Activated effector memory CD4-positive, alpha-beta T cell treated with Interleukin-2 at 50 U/mL for 16 hours (primary cell): ENCODE measurements at places on chromosomes 2 and 18.

GRCh38 chr2:235492850-235493344 is 946 bp upstream of the AGAP1 start:
- no peak for DNase-seq

- DNase-seq = no peak
These were observed 4.9 kb downstream of the DCC start for GRCh38 chr18:52344881-52345280.

DNA sequence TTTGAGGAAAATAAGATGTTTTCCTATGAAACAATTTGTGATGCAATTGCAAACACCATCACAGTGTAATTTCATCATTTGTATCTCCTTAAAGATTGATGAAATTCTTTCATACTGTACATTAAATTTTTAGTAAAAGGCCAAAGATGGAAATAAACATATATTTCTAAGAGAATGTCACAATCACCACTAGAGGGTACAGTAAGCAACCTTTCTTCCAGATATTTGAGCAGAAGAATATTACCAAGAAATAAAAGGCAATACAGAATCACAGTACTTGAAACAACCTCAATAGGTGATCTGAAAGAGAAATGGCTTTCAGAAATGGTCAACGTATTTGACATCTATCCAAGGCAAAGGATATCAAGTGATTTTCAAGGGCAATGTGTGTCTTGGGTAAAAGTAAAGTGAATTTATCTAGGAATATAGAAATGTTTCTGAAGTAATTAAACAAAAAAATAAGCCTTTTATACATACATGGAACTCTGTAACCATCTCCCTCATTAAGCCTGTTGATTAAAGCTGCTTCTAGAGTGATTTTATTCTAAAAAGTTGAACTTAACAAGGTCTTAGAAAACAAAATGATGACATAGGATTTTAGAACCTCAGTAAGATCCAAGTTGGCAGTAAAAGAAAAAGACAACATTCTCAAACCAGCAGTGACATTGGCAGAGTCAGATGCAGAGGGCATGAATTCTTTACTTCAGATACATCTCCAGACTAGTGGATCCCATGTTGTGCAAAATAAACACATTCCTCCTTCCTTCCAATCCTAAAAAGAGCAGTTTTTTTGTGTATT is 90.3 kb upstream of the SESTD1 start:
- DNase-seq = no peak

DNA sequence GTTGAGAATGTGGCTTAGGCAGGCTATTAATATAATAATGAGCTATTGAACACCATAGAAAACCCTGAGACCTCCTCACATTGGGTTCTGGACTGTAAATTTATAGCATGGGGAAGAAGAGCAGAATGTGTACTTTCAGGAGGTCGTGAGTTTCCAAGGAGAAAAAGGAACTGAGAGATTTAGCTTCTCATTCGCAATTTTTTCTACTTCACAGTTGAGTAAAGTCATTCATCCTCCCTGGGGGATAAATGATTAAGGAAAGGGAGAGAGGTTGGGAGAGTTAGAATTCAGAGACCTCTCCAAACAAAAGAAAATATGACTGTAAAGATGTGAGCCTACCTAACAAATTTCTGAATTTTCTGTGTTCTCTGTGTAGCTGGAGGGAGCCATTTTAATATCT is 205.8 kb upstream of the CYRIA start:
- DNase-seq = no peak

DNA sequence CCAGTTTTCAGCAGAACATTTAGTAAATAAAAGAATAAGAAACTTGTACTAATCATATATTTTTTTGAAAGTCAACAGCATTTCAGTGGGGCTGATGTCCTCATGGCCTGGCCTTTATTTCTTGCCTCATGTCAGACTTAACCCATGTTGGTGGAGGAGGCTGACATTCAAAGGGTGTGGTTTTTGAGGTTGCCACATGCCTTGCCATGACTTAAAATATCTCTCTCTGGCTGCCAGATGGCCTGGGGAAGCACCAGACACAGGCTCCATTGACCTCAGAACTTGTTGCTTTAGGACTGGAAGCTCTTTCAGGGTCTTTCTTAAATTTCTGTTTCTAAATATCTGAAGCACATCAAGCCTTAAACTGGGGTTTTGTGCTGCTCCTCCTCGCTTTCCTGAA is 32.5 kb upstream of the CD28 start:
- no peak for DNase-seq

DNA sequence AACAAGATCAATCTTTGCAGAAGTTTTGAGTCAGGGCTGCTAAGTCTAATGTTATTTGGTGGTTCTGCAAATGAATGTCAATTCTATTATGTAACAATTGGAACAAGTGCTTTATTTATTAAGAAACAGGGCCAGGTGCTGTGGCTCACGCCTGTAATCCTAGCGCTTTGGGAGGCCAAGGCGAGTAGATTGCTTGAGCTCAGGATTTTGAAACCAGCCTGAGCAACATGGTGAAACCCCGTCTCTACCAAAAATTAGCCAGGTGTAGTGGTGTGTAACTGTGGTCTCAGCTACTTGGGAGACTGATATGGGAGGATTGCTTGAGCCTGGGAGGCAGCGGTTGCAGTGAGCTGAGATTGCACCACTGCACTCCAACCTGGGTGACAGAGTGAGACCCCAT is 13.2 kb upstream of the RNF103 start:
- DNase-seq = no peak

DNA sequence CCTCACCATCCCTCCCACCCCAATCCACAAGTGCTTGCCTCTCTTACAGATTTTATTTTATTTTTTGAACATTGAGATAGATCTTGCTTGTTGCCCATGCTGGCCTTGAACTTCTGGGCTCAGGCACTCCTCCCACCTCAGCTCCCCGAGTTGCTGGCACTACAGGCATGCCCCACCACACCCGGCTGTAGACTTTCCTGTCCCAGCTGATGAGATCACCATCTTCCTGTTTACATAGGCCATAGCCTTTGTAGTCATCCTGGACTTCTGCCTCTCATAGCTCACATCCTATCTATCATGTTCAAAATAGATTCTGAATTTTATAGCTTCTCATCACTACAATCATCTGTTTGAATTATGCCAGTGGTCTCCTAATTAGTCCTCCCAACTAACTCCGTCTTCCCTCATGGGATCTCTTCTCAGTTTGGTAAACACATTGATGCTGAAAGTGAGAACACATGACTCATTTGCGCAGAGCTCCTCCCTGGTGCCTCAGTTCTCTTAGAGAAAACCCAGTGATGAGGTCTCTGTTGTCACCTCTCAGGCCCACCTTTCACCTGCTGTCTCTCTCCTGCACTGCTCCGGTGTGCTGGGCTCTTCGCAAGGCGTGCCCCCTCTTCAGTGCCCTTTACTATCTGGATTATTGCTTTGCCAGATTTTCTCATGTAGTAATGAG is 243.0 kb downstream of the ZNF407 start:
- DNase-seq = no peak

GRCh38 chr2:229297247-229297646 is 26.2 kb upstream of the PID1 start:
- DNase-seq = no peak

GRCh38 chr2:174694196-174694878 is 69.9 kb downstream of the CHRNA1 start:
- no peak for DNase-seq

DNA sequence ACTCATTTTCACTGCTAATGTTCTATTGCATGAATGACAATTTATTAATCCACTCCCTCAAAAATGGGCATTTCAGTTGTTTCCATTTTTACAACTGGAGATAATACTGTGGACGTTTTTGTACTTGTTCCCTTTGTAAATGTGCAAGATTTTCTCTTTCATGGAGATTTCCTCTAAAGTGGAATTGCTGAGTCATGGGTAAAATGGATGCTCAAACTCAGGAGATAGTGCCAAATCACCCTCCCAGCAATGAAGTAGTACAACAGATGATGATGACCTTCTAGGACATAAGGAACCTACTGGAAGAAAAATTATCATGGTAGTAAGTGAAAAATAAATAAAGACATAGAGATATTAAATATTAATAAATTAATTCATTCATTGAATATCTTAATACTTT is 460.8 kb upstream of the CHST9 start:
- no peak for DNase-seq

GRCh38 chr2:148896136-148896535 is 21.1 kb downstream of the KIF5C start:
- no peak for DNase-seq

DNA sequence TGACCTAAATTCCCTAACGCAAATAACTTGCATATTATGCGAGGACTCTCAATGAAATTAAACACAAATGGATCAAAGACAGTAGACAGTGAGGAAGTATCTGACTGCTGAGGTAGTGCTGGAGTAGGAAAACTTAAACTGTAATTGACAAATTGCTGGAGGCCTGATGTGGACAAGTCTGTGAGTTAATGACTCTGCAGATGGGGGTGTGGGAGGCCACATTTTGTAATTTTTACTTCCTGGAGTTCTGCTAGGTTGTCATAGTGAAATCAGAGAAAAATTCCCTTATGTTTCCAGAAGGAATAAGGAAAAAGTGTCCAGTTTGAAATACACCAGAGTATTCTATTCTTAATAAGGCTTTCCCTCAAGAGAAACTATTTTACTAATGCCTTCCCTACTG is 333.0 kb upstream of the CNTNAP5 start:
- DNase-seq = no peak

- DNase-seq = no peak
These were observed 40.8 kb upstream of the SPAG16 start for GRCh38 chr2:213243189-213244044.

DNA sequence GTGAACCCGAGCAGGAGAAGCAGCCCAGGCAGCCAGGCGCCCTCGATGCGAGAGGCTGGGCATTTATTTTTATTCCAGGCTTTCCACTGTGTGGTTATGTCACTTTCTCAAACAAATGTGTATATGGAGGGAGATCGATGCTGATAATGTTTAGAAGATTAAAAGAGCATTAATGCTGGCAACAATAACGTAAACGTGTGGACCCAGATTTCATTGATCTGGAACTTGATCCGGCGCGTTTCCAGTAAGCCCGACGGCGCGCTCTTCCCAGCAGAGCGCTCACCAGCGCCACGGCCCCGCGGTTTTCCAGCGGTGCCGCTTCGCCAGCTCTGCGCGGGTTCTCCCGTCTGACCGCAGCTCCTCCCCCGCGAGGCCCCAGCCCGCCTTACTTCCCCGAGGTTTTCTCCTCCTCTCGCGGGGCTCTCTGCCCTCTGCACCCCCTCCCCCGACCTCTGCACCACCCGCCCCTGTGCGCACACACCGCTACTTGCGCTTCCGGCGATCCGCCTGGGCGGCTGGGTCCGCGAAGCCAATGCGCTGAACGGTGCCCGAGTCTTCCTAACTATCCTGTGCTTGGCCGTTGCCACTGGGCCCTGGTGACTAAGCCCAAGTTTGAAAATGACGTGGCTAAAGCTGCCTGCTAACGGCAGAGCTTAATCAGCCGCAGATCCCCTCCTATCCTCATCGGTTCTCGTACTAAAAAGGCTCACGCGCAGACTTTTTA is 6.1 kb downstream of the ONECUT2 start:
- DNase-seq = no peak

DNA sequence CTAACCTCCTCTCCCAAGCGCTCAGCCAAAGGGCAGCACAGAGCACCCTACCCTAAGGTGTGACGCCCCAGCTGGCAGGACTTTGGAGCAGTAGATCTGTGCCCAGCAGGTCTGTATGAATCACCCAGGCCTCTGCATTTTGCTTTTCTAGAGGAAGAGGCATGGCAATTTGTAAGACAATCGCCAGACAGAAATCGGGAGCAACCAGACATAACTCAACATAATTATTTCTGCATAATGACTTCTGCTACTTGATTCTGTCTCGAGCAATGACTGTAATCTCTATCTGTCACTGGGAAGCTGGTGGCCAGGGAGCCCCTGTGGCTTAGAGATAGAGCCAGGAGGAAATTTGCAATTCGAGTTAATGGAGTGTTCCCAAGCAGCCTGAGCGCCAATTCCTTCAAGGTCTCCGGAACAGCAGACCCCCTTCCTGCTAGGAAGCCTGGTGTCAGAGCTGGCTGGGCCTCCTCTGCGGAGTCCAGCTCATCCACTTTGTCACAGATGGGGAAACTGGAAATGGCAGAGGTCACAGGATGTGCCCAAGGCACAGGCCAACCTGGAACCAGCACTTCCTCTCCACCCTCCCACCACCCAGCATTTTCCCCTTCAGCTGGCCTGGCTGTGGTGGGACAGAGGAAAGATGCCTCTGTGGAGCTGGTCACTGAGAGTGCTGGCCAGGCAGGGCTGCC is 55.0 kb downstream of the ODC1 start:
- no peak for DNase-seq

GRCh38 chr2:214765180-214765579 is 44.3 kb downstream of the BARD1 start:
- DNase-seq = no peak

GRCh38 chr2:116435648-116436047 is 1378.8 kb upstream of the DDX18 start:
- no peak for DNase-seq

GRCh38 chr2:71896385-71897136 is 251.1 kb downstream of the CYP26B1 start:
- no peak for DNase-seq

DNA sequence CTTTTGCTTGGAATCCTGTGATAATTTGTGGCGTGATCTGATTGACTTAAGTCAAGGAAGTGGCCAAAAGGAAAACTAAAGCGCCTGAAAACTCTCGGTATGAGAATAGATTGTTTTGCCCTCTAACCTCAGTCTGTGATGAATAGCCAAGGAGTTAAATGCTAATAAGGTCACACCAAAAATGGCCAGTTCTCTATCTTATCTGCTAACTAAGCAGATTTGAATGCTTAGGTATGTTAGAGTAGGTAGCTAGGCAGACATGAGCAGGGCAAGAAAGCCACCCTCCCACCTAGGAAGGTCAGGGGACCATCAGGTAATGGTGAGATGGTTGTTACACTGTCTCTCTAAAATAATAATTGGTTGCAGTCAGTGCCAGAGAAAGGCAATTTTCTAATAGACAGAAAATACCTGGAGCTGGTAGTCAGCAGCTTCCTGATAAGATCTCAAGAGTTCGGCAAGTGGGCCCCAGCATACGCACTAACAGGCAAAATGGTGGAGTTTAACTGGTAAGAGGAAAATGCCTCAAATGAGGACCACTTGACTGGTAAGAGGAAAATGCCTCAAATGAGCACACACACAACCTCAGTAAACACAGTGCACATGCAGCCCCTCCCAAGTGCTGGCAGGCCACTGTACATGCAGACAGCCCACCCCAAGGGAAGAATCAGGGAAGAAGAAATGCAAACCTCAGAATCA is 468.4 kb downstream of the MBD2 start:
- DNase-seq = no peak

DNA sequence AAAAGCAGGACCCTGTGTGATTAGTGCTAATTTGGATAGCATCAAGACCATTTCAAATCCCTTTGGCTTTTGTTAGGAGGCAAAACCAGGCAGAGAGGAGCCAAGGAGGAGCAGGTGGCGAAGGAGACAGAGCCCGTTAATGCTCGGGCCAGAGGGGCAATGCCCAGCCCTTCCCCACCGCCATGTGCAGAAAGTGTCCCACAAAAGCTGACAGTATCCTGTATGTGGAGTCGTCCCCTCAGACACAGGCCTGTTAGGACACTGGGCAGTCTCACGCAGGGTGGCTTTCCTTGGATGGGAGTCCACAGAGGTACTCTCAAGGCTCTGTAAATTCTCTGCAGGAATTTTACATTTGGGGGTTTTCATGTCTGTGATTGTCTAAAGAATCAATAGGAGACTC is 44.8 kb upstream of the TFCP2L1 start:
- no peak for DNase-seq

- DNase-seq = no peak
These were observed 32.7 kb upstream of the AFTPH start for GRCh38 chr2:64491426-64491825.
